ENCODE measurements at places on chromosomes 11 and 22. TPM values are rescaled to one million over a fixed set of nuclear protein-coding genes. Genes with fewer than 3 reads are reported as not detected.

DNA sequence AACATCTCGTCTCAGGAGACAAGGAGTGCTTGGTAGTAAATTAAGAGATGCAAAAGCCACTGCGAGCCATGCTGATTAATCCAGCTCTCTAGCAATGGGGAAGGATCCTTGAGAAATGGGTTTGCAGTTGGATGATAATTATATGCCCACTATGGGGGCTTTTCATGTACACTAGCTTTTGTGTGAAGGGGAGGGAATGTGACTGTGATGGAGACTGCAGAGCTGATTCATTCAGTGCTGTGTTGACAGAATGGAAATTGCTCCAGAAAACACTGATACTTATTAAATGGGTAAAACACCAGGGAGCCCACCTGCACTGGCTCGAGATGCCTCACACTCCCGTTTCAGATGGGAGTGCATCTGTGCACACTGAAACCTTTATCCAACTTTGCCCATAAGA is 37.0 kb upstream of the KIRREL3 start:
- DNase-seq: no peak

DNA sequence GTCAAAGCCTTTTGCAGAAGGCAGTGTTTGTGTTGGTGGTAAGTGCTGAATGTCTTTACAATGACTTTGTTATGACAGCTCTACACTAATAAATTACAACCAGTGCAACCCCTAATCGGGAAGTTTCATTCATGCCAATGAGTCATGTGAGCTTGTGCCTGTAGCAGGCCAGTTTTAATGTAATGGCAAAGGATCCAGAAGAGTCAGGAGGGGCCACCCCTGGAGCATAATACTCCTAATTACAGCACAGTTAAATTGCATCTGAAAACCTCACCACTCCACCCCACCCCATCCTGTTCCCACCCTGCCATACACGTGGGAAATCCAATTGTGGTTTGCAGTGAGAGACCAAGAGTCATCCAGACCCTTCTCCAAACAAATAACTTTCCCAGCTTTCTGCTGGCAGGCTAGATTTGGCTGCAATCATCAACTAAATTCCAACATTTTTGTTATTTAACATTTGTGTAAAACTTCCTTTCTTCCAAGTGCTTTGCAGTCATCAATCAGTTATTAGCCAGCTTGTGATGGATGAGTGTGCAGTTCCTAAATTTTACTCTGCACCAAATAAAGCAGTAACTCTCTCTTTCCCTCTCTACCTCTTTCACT is 277.3 kb upstream of the FAT3 start:
- DNase-seq: no peak

GRCh38 chr11:30424844-30425243 is 101.9 kb downstream of the ARL14EP start:
- no peak for DNase-seq

DNA sequence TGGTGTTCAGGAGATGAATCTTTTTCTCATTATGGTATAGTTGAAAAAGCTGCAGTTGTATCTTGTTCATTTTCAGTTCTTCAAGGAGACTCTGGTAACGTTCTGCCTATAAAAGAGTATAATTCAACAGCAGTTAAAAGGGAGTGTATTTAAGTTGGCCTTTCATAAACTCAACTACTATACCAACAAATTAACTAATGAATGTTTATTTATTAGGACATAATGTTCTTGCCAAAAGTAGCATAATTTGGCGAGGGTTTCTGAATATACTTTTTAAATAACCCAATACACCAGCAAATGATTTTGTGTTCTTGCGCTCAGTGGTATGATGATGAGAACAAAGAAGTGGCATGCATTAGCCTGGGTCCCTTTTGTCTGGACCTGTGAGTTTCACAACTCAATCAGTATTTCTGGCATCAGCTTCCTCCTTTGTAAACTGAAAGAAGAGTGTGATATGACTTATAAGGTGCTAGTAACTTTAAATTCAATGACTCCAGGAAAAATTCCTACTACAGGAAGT is 10.9 kb downstream of the SMC1B start:
- DNase-seq: peak; percentile 32

Gene NELL1
- polyA plus RNA-seq: 0.31 TPM
